MM.1S (cell line): ENCODE measurements at places on chromosomes 7 and 10.

DNA sequence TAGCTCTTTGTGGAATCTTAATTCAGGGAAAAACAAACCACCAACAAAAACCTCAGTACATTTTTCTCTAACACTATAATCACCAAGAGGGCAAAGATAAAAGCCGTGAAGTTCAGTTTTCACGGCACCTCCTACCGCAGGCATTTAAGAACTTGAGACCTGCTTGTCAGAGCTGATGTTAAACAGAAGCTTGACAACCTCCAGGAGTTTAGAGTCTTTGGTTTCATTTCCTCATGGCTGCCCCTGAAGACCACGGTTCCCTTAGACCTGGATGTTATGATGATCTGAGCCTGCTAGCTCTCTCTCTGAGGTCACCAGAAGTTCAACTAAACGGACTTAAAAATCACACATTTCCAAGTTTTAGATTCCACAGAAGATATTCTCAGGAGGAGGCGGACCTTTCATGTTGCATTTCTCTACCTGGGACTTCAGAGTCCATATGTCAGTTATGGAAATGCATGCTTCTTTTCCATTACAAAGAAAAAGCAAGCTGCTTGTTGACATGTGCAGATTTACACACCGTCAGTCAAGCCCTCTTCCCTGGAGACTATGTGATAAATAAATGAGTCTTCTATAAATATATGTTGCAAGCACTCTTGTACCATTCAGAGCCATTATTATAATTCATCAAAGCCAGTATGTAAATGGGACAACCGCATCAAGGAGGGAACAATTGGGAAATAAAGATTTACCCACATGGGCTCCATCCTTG lies 258.0 kb downstream of the GFRA1 start:
- DNase-seq: peak; percentile 53

- DNase-seq: peak; percentile 51
Observed at GRCh38 chr10:115129752-115130151, 36.6 kb downstream of the ATRNL1 start.

DNA sequence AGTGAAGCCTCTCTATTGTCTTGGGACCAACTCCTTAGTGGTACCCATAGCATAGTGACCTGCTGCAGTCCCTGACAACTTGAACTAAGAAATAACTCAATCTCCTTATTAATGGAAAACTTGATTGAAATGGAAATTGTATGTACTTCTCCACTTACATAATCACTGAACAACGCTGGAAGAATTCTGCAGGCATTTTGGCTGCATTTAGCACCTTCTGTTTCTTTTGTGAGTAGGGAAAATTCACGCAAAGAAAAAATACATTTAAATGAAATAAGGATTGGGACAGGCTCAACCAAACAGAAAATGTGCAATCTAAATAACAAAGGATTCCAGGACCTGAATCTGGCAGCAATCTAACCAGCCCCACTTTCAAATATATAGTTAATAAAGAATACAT lies 126.9 kb upstream of the GHITM start:
- DNase-seq: no peak

DNA sequence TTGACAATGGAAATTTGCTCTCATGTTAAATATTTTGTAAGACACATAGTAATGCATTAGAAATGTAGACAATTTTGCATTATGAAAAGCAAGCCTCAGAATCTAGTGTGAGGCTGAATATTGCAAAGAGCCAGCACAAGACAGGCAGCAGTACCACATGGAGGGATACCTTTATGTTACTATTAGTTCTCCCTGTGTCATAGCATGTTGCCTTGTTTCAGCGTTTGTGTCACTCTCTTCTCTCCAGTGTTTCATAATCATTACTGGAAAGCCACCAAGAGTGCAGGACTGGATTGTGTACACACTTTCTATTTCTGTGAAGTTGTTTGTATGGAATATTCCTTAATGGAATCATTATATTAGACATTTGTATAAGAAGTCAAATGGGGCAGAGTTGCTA lies 8.5 kb downstream of the AHR start:
- DNase-seq: no peak

- no peak for DNase-seq
Observed at GRCh38 chr7:28999427-28999826, 41.3 kb upstream of the TRIL start.

- no peak for DNase-seq
Observed at GRCh38 chr10:4865945-4866661, 40.1 kb downstream of the AKR1E2 start.

DNA sequence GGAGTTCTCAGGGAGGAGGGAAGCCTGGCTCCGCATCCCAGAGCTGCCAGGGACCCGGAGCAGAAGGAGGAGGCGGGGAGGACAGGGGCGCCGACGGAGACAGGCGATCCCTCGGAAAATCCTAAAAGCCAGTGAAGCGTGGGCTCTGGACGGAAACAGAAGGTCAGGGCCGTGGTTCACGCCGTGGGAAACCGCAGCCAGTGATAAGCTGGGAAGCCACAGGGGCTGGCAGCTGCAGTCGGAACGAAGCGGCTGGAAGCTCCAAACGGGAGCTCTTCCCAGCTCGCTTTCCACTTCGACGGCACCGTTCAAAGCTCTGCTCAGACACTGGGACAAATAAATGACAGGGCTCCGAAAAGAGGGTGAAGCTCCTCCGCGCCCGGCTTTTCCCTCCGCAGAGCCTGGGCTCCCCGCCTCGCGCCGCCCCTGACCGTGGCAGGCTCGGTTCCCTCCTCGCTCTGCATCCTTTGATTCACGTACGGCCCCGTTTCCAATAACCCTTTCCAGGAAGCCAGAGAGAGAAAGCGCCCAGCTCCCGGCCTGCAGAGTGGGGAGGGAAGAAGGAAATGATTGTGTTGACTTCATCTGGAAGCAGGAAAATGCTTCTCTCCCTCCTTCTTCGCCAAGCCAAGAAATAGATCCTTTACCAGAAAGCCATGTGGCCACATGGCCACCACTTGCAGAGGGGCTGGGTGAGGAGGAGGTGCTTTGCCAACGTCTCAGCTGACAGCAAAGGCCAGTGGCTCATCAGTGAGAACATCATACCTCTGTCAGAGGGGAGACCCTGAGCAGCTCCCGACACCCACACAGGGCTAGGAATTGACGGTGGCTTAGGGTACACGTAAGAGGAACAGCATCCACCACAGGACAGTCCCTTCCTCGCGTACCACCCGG lies 57.4 kb downstream of the ADRB1 start:
- DNase-seq: no peak

GRCh38 chr7:146276888-146277287 lies 160.3 kb downstream of the CNTNAP2 start:
- no peak for DNase-seq

DNA sequence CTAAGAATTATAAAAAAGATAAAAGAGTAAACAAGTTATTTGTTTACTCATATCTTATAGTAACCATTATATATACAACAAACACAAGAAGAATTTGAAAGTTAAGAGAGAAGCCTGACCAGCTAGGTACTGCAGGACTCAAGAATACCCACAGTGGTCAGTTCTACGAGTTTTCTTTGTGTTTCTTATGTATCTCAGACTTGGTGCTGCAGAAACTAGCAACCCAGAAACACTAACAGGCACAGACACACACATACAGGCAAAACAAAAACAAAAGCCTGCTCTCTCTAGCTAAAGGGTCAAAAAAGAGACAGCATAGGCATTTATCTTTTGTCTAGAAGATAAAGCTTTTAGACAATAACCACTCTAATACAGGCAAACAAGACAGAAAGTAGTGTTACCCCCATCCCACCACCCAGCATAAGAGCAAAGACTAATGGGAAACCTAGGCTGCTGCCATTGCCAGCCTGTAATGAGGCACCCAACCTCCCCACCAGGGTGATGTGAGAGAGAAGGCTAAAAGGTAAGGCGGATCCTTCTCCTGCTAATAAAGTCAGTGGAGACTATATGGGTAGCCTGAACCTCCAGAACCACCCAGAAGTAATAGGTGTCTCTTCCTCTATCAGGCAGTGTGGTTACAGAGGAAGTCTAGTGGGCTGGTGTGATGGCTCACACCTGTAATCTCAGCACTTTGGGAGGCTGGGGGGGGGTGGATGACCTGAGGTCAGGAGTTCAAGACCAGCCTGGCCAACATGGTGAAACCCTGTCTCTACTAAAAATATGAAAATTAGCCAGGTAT lies 113.9 kb downstream of the DNAJC1 start:
- peak; percentile 58 for DNase-seq

GRCh38 chr10:55024713-55025112 lies 223.7 kb upstream of the PCDH15 start:
- DNase-seq: peak; percentile 53

GRCh38 chr10:2839081-2839725 lies 228.1 kb upstream of the PFKP start:
- DNase-seq: peak; percentile 20

DNA sequence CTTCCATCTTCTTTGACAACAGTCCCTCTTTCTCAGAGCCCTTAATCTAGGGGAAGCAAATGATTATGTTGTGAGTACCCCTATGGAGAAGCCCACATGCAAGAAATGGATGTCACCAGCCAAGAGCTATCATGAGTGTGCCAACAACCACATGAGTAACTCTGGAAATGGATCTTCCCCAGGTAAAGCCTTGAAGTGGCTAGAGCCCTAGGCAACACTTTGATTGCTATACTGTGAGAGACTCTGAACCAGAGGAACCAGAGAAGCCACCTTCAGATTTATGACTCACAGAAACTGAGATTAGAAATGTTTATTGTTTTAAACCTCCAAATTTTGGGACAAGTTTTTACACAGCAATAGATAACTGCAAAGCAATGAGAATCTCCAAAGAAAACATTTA lies 60.9 kb upstream of the COL1A2 start:
- DNase-seq: no peak

GRCh38 chr7:32048970-32049491 lies 21.2 kb downstream of the PDE1C start:
- no peak for DNase-seq

- peak; percentile 58 for DNase-seq
Observed at GRCh38 chr7:155002411-155003091, 373 bp downstream of the PAXIP1 start.

DNA sequence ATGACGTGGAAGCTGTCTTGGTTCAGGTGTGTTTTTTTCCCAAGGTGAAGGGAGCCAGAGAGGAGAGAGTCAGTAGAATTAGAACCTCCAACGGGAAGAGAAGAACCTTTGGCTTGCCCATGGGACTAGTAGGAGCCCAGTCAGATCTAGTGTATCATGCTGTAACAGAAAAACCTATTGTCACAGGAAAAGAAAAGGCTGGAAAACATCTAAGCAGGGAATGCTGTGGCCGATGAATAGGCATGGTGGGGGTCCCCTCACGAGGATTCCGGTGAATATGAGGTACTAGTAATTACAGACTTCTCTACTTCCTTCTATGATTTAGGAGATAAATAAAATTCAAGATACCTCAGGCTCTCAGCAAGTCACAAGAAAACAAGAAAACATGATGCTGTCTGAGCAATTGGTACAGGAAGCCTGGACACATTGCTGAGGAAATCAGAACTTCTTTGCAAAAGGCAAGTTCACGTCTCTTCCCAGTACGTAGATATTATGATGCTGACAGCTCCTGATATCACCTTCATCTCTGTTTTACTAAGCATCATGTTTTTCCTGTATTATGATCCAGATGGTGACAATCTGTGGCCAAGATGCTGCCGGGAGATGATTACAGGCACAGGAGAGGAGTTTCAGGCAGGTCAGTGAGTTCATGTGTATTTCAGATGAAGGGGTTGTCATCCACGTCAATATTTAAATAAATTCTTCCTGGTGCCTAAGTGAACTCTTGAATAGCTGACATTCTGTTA lies 54.3 kb upstream of the NPY start:
- DNase-seq: no peak

DNA sequence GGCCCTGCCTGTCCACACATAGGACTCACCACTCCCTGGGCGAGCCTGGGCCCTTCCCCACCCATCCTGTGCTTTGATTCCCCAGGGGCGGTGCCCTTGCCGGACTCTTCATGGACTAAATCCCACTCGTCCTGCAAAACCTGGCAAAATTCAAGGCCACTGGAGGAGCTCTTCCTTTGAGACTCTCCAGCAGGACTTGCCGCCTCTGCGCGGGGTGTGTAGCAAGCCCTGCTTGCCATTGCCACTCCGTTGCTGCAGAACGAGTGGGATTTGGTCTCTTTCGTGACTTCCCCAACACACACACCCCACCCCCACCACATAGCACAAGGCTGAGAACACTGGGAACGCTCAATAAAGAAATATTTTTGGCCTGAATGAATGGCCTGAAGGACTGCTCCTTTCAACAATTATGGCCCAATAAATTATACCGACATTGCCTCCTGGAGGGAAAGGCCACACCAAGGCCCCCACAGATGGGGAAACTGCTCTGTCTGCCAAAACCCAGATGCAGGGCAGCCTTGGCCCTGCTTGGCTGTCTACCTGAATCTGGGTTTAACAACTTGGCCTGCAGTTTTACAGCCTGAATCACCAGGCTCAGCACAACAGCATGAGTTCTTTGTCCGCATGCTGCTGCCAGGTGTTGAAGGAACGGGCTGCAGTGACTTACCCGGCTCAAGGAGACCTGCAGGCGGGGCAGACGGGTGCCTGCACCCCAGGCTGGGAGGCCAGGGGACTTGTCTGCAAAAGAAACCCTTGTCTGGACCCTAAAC lies 72.8 kb upstream of the KAT6B start:
- no peak for DNase-seq

DNA sequence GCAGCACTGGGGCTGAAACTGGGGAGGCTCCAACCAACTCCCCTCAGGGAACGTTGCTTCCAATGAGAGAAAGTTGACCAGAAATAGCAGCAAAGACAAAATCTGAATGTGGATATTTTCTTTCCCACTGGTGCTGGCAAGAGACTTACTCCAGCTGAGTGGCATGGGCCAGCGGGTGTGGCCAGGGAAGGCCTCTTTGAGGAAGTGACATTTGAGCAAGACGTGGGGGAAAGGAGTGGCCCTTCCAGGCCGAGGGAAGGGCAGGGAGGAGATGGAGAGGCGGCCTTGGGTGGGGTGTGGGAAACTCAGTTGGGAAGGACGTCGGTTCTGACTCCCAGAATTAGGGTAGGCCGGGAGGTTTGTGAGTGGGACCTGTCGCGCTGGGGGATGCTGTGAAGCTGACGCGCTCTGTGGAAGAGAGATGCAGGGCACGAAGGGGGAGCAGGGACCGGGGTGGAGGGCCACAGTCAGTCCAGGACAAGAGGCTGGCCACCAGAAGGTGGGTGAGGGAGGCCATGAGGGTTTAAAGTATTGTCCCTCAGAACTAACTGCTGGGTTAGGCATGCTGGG lies 96.7 kb upstream of the IKZF1 start:
- DNase-seq: no peak
